Activated effector memory CD4-positive, alpha-beta T cell treated with anti-CD3 and anti-CD28 coated beads, Interleukin-2, amount 50 U/mL, for 16 hours (primary cell): ENCODE measurements at places on chromosomes 11 and 22.

DNA sequence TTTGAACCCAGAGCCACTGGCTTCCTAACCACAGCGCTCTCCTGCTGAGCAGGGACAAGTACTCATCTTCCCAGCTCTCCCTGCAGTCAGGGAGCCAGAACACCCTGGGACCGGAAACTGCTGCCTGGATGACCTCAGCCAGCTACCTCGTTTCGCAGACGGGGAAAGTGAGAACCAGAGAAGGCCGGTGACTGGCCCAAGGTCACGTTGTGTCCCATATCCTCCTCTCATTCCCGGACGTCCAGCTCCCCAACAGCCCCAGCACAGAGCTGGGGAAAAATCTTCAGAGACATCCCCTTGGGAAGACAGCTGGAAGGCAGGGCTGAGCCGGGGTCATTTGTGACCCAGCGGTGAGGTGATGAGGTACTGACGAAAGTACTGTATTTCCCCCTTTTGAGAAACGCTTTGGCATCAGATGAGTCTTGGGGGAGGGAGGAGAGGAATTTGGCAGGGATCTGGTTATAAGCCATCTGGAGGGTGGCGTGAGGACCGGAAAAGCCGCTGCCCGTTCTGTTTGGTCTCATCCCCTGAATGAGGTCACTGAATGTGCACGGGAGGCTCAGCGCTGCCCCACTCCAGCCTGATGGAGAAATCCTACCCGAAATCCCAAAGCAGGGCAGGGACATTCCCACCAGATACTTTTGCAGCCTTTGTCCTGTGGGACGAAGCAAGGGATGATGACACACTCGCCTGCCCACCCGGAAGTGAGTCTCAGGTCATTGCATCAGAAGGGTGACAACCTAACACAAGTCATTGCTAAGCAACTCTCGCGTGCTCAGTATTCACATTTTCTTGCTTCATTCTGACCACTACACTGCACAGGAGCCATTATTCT lies 41.1 kb downstream of the LIF start:
- DNase-seq: peak; percentile 24

DNA sequence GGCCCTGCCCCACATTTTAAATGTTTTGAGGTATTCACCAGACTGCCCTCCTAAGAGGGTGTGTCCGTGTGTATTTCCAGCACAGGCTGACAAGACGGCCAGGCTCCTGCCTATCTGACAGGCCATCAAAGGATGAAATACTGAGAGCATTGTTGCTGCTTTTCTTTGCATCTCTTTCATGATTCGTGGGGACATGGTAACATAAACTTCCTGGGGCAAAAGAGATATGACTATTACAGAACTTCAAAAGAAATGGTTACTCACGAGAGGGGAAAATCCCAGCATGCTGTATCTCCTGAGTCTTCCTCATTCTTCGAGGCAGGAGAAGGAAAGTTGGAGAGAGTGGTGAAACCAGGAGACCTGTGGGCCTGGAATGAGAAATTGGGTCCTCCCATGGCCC lies 10.3 kb upstream of the BIK start:
- DNase-seq: no peak

DNA sequence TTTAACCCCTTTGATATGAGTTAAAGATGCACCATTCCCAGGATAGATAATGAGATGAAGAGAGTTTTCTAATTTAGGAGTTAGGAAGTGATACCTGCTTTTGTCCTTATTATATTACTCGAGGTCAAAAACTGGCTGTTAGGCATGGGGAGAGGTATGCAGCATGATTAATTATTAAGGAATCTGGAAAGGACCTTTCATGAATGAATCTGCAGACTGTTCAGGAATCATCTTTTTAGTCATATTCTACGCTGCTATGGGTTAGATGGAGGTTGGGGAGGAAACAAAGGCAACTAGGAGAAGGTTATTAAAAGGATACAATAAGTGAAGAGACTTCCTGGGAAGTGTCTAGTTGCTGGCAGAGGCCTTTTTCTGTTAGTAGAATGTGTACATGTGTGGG lies 492.4 kb upstream of the CCDC90B start:
- no peak for DNase-seq

- DNase-seq: peak; percentile 72
Observed at GRCh38 chr11:76206327-76207081, at the start of gene WNT11. WNT11 (minus strand) TSS chr11:76206502; CDS start chr11:76206407, 95 bp downstream.

DNA sequence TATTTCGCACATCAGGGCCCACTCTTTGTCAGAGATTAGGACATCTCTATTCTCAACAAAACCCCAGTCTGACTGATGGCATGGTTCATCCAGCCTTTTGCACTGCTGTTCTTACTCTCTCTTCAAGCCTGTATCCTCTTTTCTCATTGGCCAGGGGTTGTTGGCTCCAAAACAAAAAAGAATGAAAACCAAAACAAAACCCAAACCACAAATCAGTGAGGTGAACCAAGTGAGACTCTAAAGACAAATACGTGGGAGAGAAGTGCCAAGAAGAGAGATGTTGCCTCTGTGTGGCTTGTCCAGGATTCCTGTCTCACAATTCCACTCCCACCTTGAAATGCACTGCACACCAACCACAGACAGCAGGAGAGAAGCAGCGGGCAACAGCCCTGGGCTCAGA lies 278.9 kb upstream of the NARS2 start:
- DNase-seq: no peak

GRCh38 chr11:12409621-12410005 lies 32.2 kb downstream of the PARVA start:
- no peak for DNase-seq

DNA sequence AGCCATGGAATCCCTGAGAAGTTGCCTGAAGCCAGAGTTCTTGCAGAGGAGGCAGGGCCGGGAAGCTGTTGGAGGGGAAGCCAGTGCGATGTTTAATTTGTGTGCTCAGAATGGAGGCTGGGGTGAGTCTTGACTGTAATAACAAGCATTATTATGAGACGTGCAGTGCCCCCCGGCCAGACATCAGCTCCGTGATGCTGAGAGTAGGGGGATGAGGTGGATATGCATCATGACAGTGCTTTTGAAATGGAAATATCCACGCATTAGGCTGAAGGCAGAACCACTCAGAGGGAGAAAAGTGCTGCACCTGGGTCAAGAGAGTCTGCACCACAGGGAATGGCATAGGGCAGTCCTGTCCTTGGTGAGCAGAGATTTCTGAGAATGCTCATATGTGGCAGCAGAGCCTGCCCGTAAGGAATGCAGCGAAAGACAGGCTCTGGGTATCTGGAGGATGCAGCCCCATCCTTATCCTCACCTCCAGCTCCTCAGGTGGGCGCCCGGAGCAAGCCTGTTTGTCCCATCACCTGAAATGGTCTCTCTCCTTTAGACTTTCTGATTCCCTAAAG lies 37.6 kb upstream of the SEZ6L start:
- no peak for DNase-seq

- no peak for DNase-seq
Observed at GRCh38 chr11:109209572-109209971, 212.4 kb upstream of the C11orf87 start.

GRCh38 chr11:1743585-1744136 lies 6.7 kb downstream of the IFITM10 start:
- peak; percentile 14 for DNase-seq

- DNase-seq: no peak
Observed at GRCh38 chr22:27299181-27300085, 502.1 kb downstream of the MN1 start.
